ENCODE measurements at places on chromosomes 7 and 10.

DNA sequence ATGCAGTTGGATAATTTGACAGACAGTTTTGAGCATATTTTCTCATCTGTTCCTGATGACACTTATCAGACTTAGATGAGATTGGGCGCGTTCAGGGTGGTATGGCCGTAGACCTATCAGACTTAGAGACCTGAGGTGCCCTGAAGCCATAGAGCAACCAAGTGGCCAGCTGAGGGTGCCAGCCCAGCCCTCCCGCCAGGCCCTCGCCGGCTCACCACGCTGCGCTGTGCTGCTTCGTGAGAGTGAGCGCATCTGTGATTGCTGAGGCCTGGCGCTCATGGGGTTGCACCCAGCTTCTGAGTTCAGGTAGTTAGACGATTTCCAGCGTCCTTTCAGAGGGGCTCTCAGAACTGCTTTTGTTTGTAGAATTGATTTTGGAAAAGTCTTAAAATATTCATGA is 10.2 kb downstream of the FBH1 start:
- no peak for DNase-seq

- DNase-seq, result no peak
Observed at GRCh38 chr10:125171402-125172306, 11.3 kb upstream of the CTBP2 start.

- peak; percentile 94 for DNase-seq
Observed at GRCh38 chr10:67764012-67764822, 68.2 kb upstream of the CTNNA3 start.

DNA sequence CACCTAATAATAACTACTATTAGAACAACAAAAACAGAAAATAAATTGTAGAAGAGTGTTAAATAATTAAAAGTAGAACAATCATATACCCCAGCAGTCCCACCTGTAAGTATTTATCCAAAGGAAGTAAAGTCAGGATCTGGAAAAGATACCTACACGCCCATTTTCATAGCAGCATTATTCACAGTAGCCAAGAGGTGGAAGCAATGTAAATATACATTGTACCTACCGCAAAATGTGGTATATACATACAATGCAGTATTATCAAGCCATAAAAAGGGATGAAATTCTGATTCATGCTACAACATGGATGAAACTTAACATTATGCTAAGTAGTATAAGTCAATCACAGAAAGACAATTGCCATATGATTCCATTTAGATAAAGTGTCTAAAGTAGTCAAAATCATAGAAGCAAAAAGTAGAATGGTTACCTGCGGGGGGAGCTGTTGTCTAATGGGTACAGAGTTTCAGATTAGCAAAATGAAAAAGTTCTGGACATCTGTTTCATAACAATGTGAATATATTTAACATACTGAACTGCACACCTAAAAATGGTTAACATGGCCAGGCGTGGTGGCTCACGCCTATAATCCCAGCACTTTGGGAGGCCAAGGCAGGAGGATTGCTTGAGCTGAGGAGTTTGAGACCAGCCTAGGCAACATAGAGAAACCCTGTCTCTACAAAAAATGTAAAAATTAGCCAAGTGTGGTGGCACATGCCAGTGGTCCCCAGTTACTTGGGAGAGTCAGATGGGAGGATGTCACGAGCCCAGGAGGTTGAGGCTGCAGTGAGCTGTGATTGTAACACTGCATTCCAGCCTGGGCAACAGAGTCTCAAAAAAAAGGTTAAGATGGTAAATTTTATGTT is 6.0 kb upstream of the TMED4 start:
- no peak for DNase-seq

GRCh38 chr7:8638076-8638475 is 204.7 kb downstream of the NXPH1 start:
- no peak for DNase-seq

DNA sequence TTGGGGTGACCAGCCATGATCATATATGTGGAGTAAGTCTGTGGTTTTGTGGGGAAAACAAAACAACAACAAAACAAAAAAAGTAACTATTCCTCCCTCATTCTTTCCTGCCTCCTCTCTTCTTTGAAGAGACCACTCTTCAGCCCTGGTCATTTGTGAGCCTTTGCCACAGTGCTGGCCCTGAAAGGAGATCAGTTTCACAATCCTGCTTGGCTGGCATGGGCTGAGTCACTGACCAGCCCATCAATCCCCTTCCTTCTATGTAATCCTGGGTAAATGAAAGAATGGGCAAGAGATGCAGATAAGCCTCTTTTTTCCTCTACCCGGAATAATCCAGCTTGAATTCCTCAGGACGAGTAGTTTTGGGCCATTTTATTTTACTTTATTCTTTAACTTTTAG is 13.6 kb downstream of the CSTF2T start:
- no peak for DNase-seq

GRCh38 chr10:47092831-47093230 is 181.6 kb downstream of the PTPN20 start:
- DNase-seq, result peak; percentile 82

DNA sequence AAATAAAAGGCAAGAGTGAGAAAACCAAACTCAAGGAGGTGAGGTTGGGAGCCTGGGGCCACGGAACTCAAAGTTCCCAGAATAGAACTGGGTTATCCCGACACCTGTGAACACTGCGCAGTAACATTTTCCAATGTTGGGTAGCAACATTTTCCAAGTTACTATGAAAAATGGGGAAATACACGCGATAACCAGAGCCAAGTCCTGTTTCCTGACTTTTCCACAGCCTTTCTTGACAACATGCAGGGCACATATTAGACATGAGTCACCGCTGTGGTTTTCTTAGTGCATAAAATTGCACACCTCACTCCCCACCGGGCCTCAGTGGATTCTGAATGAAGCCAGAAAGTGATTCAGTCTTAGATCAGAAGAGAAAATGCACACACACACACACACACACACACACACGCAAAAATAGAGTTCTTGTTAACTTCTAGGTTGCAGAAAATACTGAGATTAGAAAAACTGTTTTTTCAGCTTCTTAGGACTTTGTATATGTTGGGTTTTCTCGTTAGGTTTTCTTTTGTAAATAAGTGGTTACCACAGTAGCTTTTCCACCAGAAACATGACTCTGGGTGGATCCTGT is 70.0 kb downstream of the CAMK1D start:
- DNase-seq, result no peak

DNA sequence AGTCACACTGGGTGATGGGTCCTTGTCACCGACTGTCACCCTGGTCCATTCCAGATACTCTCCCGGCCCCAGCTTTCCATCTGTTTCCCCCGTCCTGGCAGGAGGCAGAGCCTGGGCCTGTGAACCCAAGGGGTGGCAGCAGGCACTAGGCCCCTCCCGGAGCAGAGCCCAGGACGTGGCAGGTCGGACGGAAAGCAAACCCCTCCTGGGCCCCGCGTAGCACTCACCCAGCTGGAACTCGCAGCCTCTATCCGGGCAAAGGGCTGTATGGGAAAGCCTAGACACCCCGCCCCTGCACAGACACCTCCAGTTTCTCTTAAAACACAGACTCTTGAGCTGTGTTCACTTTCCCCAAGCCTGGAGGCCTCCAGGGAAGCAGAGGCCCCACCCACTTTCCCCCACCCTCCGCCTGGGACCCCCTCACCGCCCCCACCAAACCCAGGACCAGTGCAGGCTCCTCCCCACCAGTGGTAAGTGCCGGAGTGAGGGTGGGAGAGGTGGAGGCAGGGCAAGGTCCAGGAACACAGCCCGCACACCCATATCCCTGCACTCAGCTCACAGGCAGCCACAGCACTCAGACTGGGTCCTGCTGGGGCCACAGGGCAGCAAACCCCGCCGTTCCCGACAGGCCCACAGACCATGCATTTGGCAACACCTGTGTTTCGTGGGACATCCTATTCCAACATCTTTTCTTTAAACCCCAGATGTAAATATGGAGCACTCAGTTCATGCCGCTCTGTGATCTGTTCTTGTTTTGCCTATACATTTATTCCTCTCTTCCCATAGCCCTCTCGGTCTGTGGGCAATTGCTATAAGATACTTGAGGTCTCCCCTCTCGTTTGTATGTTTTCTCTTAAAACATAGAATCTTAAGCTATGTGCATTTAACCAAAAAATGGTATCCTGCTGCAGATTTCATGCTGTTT is 98.2 kb upstream of the PDGFA start:
- DNase-seq, result peak; percentile 55

DNA sequence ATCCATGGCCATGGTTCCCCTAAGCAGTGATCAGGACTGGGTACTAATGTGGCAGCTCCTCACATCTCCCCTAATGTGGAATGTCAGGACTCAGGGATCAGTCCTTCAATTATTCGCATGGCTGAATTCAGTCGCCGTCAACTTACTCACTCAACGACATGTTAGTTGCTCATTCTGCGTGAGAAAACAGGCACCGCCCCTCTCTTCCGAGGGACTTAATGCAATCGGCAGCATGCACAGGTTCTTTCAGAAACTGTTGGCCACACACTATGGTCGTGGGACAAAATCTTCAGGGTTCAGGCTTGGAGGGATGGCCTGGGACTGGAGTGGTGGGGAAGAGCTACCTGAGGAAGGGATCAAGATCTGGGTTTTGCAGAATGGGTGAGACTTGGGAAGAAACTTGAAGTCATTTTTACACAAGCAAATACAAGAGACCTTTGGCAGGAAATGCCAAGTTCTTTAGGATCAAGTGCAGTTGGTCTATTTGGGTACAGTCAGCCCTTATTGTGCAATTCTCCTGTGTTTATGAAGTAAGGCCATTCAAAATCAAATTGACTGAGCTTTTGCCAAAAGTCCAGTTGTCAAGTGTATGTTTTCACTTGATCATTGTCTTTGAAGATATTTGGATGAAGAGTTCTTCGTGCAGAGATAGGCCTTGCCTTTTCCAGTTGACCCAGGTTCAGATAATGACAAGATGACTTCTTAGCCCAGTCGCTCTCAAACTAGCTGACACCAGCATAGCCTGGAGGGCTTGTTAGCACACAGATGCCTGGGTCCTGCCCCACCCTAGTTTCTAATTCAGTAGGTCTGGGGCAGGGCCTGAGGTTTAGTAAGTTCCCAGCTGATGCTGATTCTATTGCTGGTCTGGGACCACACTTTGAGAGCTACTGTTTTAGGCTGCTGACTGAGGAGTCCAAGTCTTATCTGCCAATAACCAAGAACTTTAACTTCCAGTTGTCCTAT is 48.5 kb downstream of the LRRC18 start:
- DNase-seq, result no peak

DNA sequence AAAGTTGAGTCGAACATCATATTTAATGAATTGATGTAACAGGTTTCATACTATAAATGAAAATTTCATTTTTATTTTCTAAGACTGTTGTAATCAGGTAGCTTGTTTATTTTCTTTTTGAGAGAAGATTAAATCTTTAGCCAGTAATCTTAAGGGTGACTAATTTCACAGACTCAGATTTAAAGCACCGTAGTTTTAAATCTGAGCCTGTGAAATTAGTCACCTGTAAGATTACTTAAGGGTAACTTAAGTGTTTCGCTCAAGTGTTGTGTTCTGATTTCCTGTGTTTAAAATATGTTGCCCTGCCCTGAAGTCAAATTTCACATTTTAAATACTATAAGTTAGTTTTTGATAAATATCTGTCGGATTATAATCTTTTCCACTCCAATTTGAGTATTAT is 35.8 kb upstream of the TMEM236 start:
- no peak for DNase-seq

GRCh38 chr10:80464557-80465450 is 10.7 kb downstream of the TSPAN14 start:
- DNase-seq, result no peak

- DNase-seq, result no peak
Observed at GRCh38 chr7:26567266-26567665, 275.6 kb downstream of the SNX10 start.

GRCh38 chr7:47553309-47553708 is 28.6 kb downstream of the TNS3 start:
- DNase-seq, result no peak

DNA sequence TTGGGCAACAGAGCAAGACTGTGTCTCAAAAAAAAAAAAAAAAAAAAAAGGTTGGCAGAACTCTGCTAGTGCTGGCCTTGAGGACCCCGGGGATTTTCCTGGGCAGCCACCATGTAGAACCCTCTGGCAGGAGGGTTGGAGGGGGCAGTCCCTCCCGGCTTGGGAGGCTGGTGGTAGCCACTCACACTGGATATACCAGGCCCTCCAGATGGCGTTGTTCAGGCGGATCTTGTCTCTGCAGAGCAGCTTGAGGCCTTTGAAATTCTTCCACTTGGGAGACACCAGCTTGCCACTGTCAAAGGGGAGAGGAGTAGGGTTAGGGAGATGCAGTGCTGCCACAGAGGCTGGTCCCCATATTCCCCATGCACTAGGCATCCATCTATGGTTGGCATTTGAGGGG is 8.4 kb downstream of the MLXIPL start:
- no peak for DNase-seq

DNA sequence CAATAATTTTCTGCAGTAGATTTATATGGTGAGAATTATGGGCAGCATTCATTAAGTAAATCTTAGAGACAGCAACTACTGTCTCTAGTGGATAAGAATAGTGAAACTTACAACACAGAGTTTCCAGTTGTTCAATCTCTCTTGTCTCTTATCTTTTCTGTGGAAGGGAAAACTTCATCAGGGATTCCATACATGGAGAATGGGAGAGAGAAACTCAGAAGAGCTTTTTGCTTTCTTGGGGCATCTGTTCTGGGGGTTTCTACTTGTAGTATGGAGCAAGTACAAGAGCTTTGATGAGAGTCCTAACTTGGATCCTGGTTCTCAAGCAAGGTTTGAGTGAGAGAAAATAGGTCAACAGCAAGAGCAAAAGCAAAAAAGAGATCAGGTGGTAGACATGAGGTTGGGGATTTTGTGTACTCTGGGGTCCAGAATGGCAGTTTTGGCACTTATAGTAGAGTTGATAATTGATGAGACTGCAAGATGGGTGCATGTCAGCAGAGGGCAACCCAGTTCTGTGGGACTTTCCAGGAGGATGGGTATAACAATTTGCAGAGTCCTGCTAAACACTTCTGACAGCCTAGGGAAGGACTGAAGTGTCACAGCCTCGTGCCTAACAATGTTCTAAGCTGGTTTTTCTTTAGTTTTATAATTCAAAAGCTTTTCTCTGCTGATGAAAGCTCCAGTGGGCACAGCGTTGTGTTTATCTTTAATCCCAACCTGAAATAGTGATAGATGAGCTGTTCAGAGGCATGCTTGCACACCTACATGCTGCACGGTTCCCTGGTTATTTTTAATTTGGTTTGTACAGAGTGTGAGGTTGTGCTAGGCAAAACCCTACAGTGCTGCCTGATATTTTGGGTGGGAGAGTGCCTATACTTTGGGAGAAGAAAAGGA is 32.0 kb upstream of the STRIP2 start:
- no peak for DNase-seq

DNA sequence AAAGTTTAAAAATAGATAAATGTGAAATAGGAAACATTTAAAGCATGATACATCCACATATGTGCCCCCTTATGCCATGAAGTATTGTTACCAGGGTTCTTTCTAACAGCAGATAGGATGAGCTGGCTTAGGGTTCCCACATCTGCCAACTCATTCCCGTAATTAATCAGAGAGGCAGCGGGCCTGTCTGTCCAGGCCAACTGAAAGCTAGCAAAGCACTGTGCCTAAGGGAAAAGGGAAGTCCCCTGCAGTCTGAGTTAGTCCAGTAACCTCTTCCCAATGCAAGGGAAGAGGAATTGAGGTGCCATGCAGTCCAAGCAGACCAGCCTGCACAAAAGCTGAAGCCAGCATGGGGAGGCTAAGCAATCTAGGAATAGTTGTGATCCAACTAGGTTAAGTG is 18.3 kb upstream of the ZC3HAV1L start:
- no peak for DNase-seq

Measured in aorta (tissue), 5 donors.